ENCODE measurements at places on chromosomes 1 and 21.

GRCh38 chr1:196029410-196029809 is 578.8 kb downstream of the KCNT2 start:
- ATAC-seq: no peak

GRCh38 chr21:44329971-44330681 is 9.1 kb downstream of the CFAP410 start:
- ATAC-seq: no peak

GRCh38 chr1:41072051-41072450 is 50.5 kb upstream of the SLFNL1 start:
- no peak for ATAC-seq

DNA sequence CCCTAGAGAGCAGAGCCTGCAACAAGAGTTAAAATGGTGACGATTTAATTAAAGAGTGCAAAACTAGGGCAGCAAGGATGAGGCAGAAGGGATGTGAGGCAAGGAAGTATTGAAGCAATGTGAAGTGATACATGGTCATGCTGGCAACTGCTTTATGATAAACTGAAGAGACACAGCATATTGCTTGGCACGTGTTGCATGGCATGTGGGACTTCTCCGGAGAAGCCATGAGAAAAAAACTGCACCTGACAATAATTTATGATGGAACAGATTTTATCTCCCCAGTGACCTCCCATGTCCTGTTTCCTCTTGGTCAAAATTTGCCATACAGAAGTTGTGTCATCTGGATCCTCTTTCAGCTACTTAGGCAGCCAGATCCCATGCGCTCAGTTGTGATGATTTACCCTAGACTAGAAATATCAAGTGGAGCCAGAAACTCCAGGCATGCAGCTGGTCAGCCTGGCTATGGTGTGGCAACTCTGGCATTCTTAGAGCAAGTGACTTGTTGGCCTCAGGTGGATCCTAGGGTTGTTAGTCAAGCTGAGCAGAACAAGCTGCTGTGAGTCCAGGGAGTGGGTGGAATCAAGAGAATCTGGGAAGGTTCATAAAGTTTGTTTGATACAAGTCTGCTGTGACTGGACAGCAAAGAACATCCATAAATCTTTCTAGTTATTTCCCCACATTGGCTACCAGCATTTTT is 611.4 kb upstream of the USP24 start:
- ATAC-seq: no peak

DNA sequence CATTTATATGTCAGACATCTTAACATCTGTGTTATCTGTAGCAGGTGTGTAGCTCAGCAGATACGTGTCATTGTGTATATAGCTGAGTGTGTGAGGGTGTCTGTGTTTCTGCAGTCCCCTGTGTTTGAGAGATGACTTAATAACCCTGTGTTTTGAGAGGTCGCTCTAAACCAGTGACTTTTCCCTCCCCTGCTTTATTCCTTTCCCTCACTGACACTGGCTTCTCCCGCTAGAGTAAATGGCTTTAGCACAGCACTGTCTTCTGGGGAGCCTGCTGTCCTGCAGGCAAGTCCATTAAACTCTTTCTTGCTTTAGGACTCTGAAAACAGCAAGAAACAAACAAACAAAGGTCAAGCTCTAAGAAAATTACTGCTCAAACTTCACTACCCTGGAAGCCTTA is 53.0 kb downstream of the VANGL1 start:
- peak; percentile 48 for ATAC-seq

GRCh38 chr1:58708166-58708565 is 8.3 kb upstream of the MYSM1 start:
- ATAC-seq: no peak

- no peak for ATAC-seq
Observed at GRCh38 chr1:167794043-167794442, 72.3 kb downstream of the MPZL1 start.

DNA sequence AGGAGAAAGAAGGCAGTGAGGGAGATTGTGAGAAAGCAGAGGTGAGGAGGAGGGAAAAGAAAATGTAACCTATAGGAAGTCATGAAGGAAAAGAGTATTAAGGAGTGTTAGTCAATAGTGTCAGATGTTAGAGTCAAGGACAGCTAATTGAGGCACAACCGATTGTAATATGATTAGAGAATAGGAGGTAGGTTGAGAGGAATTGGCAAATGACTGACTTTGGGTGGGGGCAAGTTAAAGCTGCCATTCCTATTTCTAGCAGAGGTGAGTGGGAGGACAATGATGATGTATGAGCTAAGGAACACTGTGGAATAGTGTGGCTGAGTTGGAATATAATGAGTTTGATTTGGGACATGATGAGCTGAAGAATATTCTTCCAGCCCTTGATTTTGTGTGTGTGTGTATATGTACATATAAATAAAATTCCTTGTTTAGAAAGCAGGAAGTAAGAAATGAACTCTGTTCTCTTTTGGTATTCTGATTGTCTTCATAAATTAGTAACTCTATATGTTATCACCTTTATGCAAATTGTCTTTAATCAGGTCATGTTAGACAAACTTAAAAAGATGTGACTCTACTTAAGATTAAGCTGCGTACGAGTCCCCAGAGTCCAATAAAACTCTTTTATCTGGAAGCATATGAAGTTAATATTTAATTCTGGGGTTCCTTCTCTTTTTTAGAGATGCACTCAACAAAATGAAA is 98.4 kb downstream of the FNBP1L start:
- ATAC-seq: no peak

- ATAC-seq: peak; percentile 28
Observed at GRCh38 chr1:42953182-42954180, 5.2 kb downstream of the SLC2A1 start.

GRCh38 chr1:96366516-96366915 is 355.1 kb upstream of the PTBP2 start:
- ATAC-seq: no peak

- ATAC-seq: no peak
Observed at GRCh38 chr1:55378582-55378981, 163.4 kb upstream of the USP24 start.

- peak; percentile 36 for ATAC-seq
Observed at GRCh38 chr1:15578921-15579682, 5.7 kb downstream of the AGMAT start.

DNA sequence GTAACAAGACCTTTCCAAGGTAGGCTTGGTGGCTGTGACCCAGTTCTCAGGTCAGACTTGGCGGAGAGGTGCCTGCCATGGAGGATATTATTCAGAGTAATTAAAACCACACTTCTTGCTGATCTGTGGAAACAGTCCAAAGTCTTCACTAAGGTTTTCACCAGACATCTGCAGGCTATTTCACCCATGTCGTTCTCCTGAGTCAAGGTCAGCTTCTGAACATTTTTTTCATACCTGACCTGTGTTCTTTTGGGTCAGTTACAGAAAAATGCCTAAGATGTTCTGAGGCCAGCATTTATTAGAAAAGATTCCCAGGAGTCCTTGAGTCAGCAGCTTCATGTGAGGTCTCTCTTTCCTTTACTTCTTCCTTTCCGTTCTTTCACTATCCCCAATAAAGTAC is 54.9 kb downstream of the RGL1 start:
- no peak for ATAC-seq

- peak; percentile 69 for ATAC-seq
Observed at GRCh38 chr1:72075425-72075824, 206.9 kb downstream of the NEGR1 start.

DNA sequence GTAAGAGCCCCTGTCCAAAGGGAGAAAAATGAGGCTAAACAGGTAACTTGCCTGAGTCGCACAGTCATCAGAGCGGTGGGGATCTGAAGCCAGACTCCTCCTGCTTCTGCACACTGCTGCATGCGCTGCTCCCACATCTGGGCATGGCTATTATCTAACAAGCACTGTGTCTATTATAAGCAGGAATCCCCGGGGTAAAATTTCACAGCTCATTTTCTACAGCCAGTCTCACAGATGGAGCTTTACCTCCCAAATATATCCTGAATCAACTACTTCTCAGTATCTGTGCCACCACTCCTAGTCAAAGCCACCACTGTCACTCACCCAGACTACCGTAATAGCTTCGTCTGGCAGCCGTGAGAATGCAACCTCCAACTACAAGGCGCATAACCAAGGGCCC is 9.8 kb downstream of the MTOR start:
- no peak for ATAC-seq

DNA sequence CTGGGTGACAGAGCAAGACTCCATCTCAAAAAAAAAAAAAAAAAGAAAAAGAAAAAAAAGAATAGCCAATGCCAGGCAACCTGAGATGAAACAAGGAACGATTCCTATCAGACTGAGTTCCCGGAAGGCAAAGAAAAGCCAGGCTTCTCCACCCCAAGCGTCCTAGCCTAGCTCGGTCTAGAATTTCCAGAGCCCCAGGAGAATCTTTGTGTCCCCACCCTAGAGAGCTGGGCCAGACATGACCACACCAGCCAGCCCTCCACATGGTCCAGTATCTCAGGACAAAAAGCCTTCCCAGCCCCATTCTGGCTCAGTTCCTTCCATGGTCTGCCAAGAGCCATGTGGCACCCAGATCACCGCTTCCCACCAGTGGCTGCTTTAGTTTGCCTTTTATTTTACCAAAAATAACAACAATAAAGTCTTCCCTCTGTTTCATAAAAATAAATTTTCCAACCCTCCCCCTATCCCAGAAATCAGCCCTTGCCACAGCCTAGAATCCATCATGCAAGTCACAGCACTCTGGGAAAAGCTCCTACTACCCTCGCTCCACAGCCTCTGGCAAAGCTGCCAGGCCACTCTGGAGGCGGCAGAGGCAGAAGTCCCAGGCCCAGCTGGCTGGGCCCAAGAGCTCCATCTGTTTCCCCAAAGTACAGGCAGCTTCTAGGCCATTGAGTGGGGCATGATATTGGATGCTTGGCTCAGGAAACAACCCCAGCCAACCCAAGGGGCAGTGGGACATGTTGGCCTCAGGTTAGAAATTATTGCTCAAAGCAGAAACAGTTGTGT is 3.5 kb upstream of the MKNK1 start:
- peak; percentile 45 for ATAC-seq

GRCh38 chr21:42733874-42734273 is 80.5 kb downstream of the PDE9A start:
- ATAC-seq: no peak

DNA sequence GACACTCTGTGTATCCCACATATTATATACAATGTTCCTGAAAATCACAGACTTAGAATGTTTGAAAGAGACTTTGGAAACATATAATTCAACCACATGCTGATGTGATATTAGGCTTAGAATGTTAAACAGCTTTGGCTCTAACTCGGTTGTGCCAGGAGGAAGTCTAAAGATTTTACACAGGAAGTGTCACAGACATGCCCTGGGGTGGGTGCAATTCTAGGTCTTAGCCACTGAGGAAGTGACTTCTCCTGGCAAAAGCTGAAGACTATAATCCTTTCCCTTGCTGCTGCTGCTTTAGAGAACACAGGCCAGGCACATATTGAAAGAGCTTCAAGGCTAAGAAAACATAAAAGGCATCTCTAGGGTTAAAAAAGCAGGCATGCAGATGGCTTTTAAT is 51.0 kb downstream of the RPL5 start:
- no peak for ATAC-seq

- ATAC-seq: no peak
Observed at GRCh38 chr21:26751305-26751704, 93.9 kb downstream of the ADAMTS1 start.

DNA sequence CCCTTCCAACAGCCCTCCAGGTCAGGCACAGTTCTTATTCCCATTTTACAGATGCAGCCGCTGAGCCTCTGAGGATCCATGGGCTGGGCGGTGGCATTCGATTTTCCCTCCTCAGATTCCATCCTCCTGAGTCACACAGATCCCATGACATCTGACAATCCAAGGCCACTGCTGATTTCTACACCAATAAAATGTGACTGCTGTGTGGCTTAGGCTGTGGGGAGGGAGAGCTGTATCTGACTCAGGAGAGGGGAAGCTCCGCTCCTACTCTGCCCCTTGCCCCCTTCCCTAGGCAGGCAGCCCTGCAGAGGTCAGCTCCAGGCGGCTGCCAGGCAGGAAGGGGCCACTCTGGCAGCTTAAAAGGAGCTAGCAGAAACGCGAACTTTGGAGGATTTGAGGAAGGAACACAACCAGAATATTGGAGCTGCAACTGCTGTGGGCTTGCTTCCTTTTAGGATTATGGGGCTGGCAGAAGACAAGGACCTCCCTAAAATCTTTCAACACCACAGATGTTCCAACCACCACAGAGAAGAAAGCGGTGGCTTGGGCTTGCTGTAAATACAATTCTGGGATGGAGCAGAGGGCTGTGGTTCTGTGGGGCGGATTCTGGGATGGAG is 50.0 kb downstream of the MRPL37 start:
- no peak for ATAC-seq

- no peak for ATAC-seq
Observed at GRCh38 chr1:27569506-27570291, 34.2 kb downstream of the AHDC1 start.

GRCh38 chr1:223738465-223739365 is 26.4 kb downstream of the CAPN2 start:
- ATAC-seq: no peak

DNA sequence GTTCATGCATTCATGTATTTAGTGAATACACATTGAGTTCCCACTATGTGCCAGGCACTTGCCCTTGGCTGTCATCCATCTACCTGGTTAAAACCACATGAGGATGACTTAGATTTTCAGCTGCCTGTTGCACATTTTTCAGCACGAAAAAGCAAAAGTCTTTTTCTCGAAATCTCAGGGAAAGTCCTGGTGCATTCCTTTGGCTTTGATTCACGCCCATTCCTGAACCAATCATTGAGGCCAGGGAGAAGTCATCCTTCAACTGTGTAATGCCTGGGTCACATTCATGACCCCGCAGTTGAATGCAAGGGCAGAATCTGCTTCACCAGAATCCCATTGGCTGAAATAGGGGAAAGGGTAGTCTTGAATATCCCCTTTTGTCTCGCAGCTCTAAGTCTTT is 84.4 kb downstream of the RNF220 start:
- ATAC-seq: no peak

DNA sequence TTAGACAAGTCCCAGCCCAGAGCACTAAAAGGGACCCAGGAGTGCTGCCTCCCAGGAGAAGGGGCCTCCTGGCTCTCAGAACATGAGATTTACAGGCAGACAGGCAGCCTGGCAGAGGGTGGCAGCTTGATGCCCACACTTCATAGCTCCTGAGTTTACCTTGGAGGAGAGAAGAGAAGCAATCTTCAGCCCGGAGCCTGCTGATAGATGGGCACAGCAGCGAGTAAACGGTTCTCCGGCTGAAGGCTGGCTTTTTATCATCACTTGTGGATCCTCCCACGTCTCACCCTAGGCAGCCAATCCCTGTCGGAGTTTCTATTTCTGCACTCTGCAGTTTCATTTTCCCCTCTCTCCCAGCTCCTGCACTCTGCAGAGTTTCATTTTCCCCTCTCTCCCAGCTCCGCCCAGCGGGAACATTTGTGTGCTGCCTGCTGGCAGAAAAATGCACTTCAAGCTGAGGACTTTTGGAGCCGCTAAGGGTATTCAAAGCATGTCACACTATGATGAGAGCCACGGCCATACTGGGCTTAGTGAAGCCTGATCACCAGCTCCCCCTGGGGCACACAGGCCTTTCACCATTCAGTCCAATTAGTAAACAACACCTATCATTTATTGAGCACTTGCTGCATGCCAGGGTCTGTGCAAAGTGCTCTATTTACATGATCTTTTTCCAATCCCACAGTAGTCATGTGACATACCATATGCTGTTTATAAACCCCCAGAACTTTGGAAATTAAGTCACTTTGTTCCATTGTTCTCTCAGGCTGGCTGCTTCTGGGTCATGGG is at the start of gene IFI6:
Gene IFI6, minus strand, starts transcription at position 229 of the 786 bp plus-strand sequence. CDS start 2,878 bp downstream, outside the sequence.
- peak; percentile 97 for ATAC-seq

- ATAC-seq: no peak
Observed at GRCh38 chr1:225942574-225942973, 1.6 kb upstream of the LEFTY2 start.

GRCh38 chr1:10084045-10084444 is 51.3 kb downstream of the UBE4B start:
- ATAC-seq: no peak

All from motor neuron (in vitro differentiated cells).